Activated T-helper 2 cell treated with anti-CD3 and anti-CD28 coated beads, Interferon-gamma antibody, Interleukin-2, Interleukin-4, amounts not matched to agents 10 μg/mL and 5 μg/mL and 100 μg/mL, durations not matched to agents 14 hours and 24 hours and 36 hours (primary cell): ENCODE measurements at places on chromosomes 1 and 21.

- peaks cover 3% of the 10 kb centered on the region for H3K27me3 ChIP-seq
- H3K4me3 ChIP-seq, result no peak overlapping the region
- H3K36me3 ChIP-seq, result no peaks in the 10 kb centered on the region
- H3K27ac ChIP-seq, result no peak overlapping the region
- no peak for DNase-seq
Measured at GRCh38 chr1:11501491-11501897, 22.5 kb downstream of the DISP3 start.

DNA sequence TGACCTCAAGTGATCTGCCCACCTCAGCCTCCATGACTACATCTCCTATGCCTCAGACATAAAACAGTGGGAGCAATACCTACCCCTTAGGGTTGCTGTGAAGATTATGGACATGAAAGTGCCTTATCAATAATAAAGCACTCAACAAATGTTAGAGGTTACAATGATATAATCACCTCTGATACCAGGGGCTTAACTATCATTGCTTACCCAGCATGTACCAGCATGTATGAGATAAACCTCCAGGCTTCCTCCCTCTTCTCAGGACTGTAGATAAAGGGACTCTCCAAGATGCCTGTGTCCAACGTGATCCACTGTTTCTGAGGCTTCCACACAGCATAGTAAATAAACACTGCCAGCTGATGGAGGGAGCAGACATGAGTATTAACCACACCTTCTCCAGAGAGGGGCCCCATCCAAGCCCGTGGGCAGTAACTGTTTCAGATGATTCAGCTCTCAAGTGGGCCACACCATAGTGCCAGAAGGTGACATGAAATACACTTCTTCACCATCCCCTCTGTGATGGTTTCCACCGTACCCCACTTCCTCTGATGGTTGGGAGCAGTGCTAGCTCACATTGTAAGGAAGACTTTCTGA is 26.2 kb downstream of the RHBDL2 start:
- DNase-seq, result no peak
- no peaks in the 10 kb centered on the region for H3K36me3 ChIP-seq
- no peaks in the 10 kb centered on the region for H3K27me3 ChIP-seq

- peaks cover 12% of the 10 kb centered on the region for H3K27me3 ChIP-seq
- no peak for DNase-seq
- H3K36me3 ChIP-seq, result no peaks in the 10 kb centered on the region
- H3K4me3 ChIP-seq, result no peak overlapping the region
- H3K4me1 ChIP-seq, result peaks cover 3% of the 10 kb centered on the region
- no peak overlapping the region for H3K27ac ChIP-seq
Measured at GRCh38 chr1:208065862-208066261, 154.9 kb upstream of the CD34 start.

DNA sequence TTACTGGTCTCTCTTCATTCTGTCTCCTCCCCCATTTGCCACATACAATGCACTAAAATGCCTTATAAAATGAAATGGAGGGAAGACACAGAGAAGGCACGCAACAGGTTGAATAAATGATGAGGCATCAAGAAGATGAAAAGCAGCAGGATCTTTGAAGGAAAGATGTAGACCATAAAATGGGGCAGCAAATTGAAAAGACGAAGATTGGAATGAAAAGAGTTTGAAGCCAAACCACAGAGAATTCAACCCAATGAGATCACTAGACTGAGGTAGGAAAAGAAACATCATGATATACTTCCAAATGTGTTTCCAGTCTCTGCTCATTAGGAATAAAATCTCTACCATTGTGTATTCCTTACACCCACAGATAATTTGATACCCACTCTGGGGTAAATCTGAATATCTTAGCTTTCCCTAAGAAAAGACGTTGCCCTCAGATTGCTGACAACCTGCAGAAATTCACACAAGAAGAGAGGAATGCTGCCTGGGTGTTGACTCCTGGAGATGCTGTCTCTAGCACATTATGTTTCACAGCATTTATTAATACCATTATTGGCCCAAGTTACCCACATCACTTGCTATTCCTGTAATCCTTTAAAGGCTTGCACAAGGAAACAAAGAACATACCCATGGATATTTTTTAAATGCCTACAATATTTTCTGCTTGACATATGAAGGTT is 230.9 kb downstream of the LTN1 start:
- no peak for DNase-seq
- H3K4me1 ChIP-seq, result no peaks in the 10 kb centered on the region
- no peak overlapping the region for H3K27ac ChIP-seq
- H3K4me3 ChIP-seq, result no peak overlapping the region
- H3K36me3 ChIP-seq, result peaks cover 8% of the 10 kb centered on the region
- H3K27me3 ChIP-seq, result no peaks in the 10 kb centered on the region

- H3K4me1 ChIP-seq, result no peaks in the 10 kb centered on the region
- H3K4me3 ChIP-seq, result no peak overlapping the region
- no peak for DNase-seq
- H3K27me3 ChIP-seq, result no peaks in the 10 kb centered on the region
Measured at GRCh38 chr1:240282061-240282830, 190.6 kb downstream of the FMN2 start.

DNA sequence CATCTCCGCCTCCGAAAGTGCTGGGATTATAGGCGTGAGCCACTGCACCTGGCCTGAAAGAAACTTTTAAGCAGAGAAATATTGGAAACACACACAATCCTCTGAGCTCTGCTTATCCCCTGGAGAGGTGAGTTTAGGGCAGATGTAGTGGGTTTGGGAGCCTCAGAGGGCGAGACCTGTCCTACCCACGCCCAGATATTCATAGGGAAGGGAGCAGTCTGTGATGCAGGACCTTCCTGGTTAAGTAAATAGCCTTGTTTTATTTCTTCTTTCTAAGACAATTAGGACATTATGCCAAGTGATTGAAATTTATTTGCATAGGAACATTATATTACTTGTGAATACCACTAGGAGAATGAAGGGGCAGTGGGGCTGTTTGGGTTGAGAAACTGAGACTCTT is 18.0 kb upstream of the SLC45A1 start:
- H3K27ac ChIP-seq, result no peak overlapping the region
- peaks cover 8% of the 10 kb centered on the region for H3K27me3 ChIP-seq
- H3K36me3 ChIP-seq, result no peaks in the 10 kb centered on the region
- H3K4me1 ChIP-seq, result no peaks in the 10 kb centered on the region
- no peak overlapping the region for H3K4me3 ChIP-seq

GRCh38 chr1:119516247-119516646 is 9.2 kb downstream of the HSD3B1 start:
- no peak overlapping the region for H3K4me3 ChIP-seq
- peaks cover 3% of the 10 kb centered on the region for H3K27me3 ChIP-seq
- H3K27ac ChIP-seq, result no peak overlapping the region
- no peak for DNase-seq
- no peaks in the 10 kb centered on the region for H3K4me1 ChIP-seq
- no peaks in the 10 kb centered on the region for H3K36me3 ChIP-seq

GRCh38 chr1:25210728-25211127 is 21.6 kb downstream of the SYF2 start:
- peaks cover 16% of the 10 kb centered on the region for H3K27me3 ChIP-seq
- no peaks in the 10 kb centered on the region for H3K4me1 ChIP-seq
- H3K36me3 ChIP-seq, result no peaks in the 10 kb centered on the region
- no peak overlapping the region for H3K27ac ChIP-seq
- H3K4me3 ChIP-seq, result no peak overlapping the region
- DNase-seq, result no peak

DNA sequence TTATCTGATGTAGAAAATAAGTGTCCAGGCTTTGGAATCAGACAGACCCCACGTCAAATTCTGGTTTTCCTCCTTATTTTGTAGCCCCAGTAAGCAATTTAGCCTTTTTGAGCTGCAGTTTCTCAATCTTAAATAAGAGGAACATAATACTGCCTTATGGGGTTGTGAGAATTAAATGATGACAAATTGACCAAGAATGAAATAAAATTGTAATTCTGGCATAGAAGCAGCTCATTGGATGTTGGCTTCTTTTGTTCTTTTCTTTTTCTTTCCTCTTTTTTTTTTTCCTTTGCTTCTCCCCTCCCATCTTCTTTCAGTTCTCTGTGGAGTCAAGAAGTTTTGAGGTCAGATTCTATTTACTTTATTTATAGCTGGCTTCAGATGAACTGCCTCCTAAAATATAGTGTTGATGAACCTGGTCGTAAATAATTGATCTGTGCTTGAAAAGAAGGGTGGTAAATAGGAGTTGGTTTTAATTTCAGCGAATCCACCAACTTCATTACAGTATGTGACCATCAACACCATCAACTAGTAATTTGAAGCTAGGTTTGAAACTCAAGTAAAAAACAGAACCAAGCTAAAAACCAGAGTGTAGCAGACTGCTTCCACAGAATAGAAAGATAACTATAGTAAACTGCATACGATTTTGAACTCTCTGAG is 81.1 kb downstream of the CACHD1 start:
- H3K36me3 ChIP-seq, result no peaks in the 10 kb centered on the region
- peaks cover 20% of the 10 kb centered on the region for H3K4me1 ChIP-seq
- DNase-seq, result no peak
- H3K27me3 ChIP-seq, result peaks cover 14% of the 10 kb centered on the region
- no peak overlapping the region for H3K4me3 ChIP-seq
- no peak overlapping the region for H3K27ac ChIP-seq

GRCh38 chr1:214673576-214673975 is 70.6 kb downstream of the CENPF start:
- DNase-seq, result no peak
- peaks cover 36% of the 10 kb centered on the region for H3K36me3 ChIP-seq
- no peaks in the 10 kb centered on the region for H3K27me3 ChIP-seq
- H3K4me3 ChIP-seq, result no peak overlapping the region
- peaks cover 2% of the 10 kb centered on the region for H3K4me1 ChIP-seq
- H3K27ac ChIP-seq, result no peak overlapping the region

GRCh38 chr1:244548558-244549115 is 87.6 kb downstream of the CATSPERE start:
- H3K4me3 ChIP-seq, result no peak overlapping the region
- no peaks in the 10 kb centered on the region for H3K4me1 ChIP-seq
- H3K27me3 ChIP-seq, result no peaks in the 10 kb centered on the region
- no peaks in the 10 kb centered on the region for H3K36me3 ChIP-seq
- no peak overlapping the region for H3K27ac ChIP-seq

GRCh38 chr1:215672482-215672881 is 105.4 kb downstream of the KCTD3 start:
- no peak for DNase-seq
- no peak overlapping the region for H3K27ac ChIP-seq
- H3K36me3 ChIP-seq, result no peaks in the 10 kb centered on the region

DNA sequence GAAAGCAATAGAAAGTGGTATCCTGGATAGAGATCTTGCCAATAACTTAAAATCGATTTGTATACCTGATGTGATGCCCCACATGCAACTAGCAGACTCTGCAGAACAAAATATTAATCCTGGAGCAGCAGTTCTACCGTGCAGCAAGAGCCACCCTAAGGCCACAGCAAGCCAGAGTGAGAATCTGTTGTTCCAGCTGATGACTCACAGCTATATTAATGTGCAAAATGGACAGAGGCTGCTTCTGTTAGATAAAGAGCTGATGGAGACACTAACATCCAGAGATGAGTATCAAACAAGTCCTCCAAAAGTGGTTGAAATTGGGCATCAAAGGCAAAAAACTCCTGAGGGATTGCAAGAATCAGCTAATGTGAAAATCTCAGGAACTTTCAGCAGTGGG is 127.8 kb downstream of the MACF1 start:
- DNase-seq, result no peak
- H3K4me1 ChIP-seq, result peaks cover 17% of the 10 kb centered on the region
- H3K27me3 ChIP-seq, result no peaks in the 10 kb centered on the region
- H3K27ac ChIP-seq, result peak overlapping the region; percentile 5
- peaks cover 88% of the 10 kb centered on the region for H3K36me3 ChIP-seq
- no peak overlapping the region for H3K4me3 ChIP-seq

GRCh38 chr1:165451691-165452090 is 6.8 kb upstream of the RXRG start:
- no peak for DNase-seq
- H3K4me1 ChIP-seq, result no peaks in the 10 kb centered on the region
- no peak overlapping the region for H3K4me3 ChIP-seq
- no peak overlapping the region for H3K27ac ChIP-seq
- H3K27me3 ChIP-seq, result peaks cover 39% of the 10 kb centered on the region

GRCh38 chr1:54342288-54342687 is 63.9 kb downstream of the SSBP3 start:
- peaks cover 7% of the 10 kb centered on the region for H3K4me1 ChIP-seq
- no peaks in the 10 kb centered on the region for H3K27me3 ChIP-seq
- no peak for DNase-seq
- H3K36me3 ChIP-seq, result peaks cover 7% of the 10 kb centered on the region
- no peak overlapping the region for H3K27ac ChIP-seq

DNA sequence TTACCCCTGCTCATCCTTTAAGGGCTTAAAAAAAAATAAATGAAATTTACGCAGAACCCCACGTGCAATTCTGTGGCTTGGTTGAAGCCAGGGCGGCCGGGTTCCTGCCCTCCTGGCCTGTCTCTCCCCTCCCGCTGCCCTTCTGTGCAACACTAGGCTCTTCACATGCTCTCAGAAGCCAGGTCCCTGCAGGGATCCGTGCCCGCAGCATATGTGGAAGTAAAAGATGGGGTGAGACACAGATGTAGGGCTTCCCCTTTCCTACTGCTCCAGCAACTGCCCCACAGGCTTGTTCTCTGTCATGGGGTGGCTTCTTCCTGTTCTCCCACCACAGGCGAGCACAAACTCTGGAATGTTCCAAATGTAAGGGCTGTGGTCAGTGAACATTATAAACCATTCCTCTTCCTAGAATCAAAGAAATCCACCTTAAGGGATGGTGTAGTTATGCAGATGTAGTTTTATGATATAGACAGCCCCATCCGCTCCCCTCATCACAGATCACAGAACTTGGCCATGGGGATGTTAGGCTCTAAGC is 535.4 kb downstream of the KIF26B start:
- H3K4me3 ChIP-seq, result no peak overlapping the region
- H3K27me3 ChIP-seq, result peaks cover 2% of the 10 kb centered on the region
- DNase-seq, result no peak
- no peak overlapping the region for H3K27ac ChIP-seq
- no peaks in the 10 kb centered on the region for H3K36me3 ChIP-seq
- no peaks in the 10 kb centered on the region for H3K4me1 ChIP-seq

DNA sequence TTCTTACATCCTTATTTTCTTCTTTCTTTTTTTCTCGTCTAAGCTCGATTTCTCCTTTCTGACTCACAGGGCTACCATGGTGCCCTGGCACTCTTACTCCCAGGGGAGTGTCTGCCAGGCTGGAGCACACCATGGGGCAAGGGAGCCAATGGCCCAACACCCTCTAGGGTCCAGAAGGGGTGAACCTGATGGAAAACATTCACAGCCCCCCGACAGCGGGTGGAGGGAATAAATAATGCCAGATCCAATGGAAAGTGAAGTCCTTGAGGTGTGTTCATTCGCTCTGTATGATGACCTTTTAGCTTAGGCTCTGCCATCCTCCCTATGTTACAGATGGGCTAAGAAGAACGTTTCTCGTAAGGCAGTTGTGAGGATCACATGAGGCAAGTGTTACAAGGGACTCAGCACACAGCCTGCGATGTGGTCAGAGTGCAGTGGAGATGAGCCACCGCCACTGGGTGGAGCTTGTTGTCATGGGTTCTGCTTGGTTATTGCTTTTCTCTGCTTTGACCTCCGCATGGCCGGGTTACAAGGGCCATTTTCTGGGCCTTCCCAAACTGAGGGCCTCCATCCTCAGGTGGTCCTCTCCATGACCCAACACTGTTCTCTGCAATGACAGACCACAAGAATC is 3.5 kb upstream of the FCMR start:
- peaks cover 28% of the 10 kb centered on the region for H3K4me1 ChIP-seq
- H3K27me3 ChIP-seq, result no peaks in the 10 kb centered on the region
- no peak overlapping the region for H3K27ac ChIP-seq
- no peak overlapping the region for H3K4me3 ChIP-seq
